Muscle of leg (tissue), 16 donors: ENCODE measurements at places on chromosomes 5 and 9. TPM values are rescaled to one million over a fixed set of nuclear protein-coding genes. Genes with fewer than 3 reads are reported as not detected.

Gene ACOT12
- 0.18 TPM for total RNA-seq

- peak overlapping the region; percentile 21 for H3K27ac ChIP-seq
- H3K27me3 ChIP-seq: no peaks in the 10 kb centered on the region
- H3K36me3 ChIP-seq: no peaks in the 10 kb centered on the region
- peak overlapping the region; percentile 36 for H3K4me3 ChIP-seq
- H3K4me1 ChIP-seq: no peaks in the 10 kb centered on the region
- no peak for DNase-seq
Measured at GRCh38 chr9:117705386-117705785, 1.2 kb downstream of the TLR4 start.

Gene NDST1
- total RNA-seq: 24.4 TPM

GRCh38 chr5:124660229-124661093, 86.0 kb downstream of the ZNF608 start:
- H3K36me3 ChIP-seq: no peaks in the 10 kb centered on the region
- no peaks in the 10 kb centered on the region for H3K27me3 ChIP-seq
- H3K4me1 ChIP-seq: peaks cover 48% of the 10 kb centered on the region
- peak; percentile 71 for DNase-seq
